ENCODE measurements at places on chromosomes 3 and 15.

- no peaks in the 10 kb centered on the region for H3K27me3 ChIP-seq
- H3K4me3 ChIP-seq, result no peak overlapping the region
- no peak for DNase-seq
- H3K27ac ChIP-seq, result no peak overlapping the region
- H3K36me3 ChIP-seq, result no peaks in the 10 kb centered on the region
Measured at GRCh38 chr3:34183114-34183513, 384.7 kb downstream of the PDCD6IP start.

- no peak overlapping the region for H3K4me3 ChIP-seq
- no peaks in the 10 kb centered on the region for H3K27me3 ChIP-seq
- no peak for DNase-seq
- H3K27ac ChIP-seq, result peak overlapping the region; percentile 88
- H3K4me1 ChIP-seq, result peaks cover 73% of the 10 kb centered on the region
Measured at GRCh38 chr3:42028474-42028873, 62.7 kb upstream of the TRAK1 start.

DNA sequence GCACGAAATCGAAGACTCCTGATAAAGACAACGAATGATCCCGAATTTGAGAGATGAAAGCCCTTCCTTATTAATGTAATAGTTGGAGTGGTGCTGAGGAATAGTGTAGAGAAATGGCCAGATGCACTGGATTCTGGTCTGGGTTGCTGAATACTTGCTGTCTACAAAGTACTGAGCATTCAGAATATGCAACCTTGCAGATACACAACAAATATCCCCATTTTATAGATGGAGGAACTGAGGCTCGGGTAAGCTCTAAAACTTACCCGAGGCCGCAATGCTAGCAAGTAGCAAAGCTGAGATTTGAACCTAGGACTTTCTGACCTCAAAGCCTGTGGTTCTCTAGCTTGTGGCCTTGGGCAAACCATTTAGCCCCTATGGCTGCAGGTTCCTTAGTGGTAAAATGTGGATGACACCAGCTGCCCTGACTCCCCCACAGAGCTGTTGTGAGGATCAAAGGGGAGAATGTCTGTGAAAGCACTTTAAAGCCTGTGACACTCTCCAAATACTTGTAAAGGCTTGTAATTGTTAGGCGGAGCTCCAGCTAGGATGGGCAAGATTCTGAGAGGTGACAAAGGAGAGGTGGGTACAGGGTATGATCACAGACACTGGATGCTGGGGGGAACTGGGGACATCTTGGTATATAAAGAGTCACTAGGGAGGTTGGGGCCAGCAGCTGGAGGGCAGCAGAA, 39.8 kb downstream of the FOXB1 start:
- no peaks in the 10 kb centered on the region for H3K36me3 ChIP-seq
- H3K4me3 ChIP-seq, result no peak overlapping the region

DNA sequence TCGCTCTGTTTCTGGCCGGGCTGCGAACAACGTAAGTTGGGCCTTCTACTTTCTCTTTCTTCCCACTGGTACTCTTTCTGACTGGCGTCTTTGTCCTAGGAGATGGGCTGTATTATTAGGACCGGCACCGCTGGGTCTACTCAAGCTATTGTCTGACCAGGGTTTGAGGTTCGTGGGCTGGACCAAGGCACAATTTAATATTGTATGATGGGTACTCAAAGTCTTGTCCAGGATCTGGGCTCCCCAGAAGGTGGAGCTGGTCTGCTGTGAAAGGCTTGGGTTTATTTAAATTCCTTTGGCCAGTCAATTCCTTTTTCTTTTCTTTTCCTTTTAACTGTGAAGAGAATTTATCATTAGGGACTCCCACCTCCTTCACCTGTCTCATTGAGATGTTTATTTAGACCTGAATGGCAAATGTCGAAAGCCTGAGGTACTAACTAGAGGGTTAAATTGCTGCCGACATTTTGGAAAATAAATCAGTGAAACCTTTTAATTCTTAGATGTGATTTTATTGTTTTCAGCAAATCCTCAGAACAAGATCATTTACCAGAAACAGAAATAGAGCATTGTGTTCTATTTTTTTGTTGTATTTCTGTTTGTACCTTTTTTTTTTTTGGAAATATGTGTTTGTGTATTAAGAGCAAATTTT, 410 bp downstream of the LRRC49 start:
- H3K36me3 ChIP-seq, result peaks cover 2% of the 10 kb centered on the region
- H3K4me1 ChIP-seq, result peaks cover 31% of the 10 kb centered on the region
- H3K27ac ChIP-seq, result peak overlapping the region; percentile 99
- no peak for DNase-seq
- peak overlapping the region; percentile 97 for H3K4me3 ChIP-seq

- H3K4me3 ChIP-seq, result no peak overlapping the region
- H3K36me3 ChIP-seq, result no peaks in the 10 kb centered on the region
- no peaks in the 10 kb centered on the region for H3K27me3 ChIP-seq
- DNase-seq, result no peak
- H3K27ac ChIP-seq, result no peak overlapping the region
Measured at GRCh38 chr3:45105855-45106671, 40.1 kb downstream of the CDCP1 start.

Data from neural crest cell (in vitro differentiated cells).